Osteocyte (in vitro differentiated cells): ENCODE measurements at places on chromosomes 7 and 10. TPM values are rescaled to one million over a fixed set of nuclear protein-coding genes. Genes with fewer than 3 reads are reported as not detected.

DNA sequence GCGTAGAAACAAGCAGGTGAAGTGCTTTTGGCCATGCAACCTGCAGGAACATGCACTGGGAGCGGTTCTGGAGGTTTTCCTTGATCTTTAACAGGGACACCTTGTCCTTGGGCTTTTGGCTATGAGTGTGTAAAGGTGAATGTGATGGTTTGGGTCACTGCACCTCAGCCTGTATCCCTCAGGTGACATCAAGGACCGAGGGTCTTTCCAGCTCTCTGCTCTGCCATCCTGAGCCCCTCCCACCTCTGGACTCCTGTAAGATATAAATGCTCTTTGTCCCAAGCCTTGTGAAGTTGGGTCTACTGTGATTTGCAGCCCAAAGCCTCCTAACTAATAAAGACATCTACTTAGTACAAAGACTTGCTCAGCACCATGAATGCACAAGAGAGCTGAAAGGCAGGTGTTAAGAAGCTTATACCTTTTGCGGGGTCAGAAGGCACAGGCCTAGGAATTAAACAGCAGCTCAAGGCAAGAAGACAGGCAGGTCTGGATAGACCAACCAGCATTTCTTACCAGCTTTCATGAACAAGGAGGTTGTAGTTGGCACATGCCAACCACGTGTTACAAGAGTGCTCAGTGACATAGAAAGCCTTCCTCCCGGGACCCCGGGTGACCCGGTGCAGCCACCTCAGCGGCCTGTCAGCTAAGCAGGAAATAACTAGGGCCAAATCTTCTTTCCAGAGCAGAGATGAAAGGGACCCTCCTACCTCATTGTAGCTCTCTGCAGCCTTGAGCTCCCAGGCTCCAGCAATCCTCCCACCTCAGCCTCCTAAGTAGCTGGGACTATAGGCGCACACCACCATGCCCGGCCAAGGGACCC, 89.9 kb downstream of the CARD11 start:
- no peak for DNase-seq
- H3K27ac ChIP-seq: no peak overlapping the region
- H3K4me1 ChIP-seq: peaks cover 5% of the 10 kb centered on the region
- no peak overlapping the region for H3K4me3 ChIP-seq
- peaks cover 15% of the 10 kb centered on the region for H3K27me3 ChIP-seq

- H3K4me3 ChIP-seq: no peak overlapping the region
- H3K36me3 ChIP-seq: no peaks in the 10 kb centered on the region
- peaks cover 45% of the 10 kb centered on the region for H3K27me3 ChIP-seq
Measured at GRCh38 chr10:75754096-75754831, 322.8 kb downstream of the LRMDA start.

DNA sequence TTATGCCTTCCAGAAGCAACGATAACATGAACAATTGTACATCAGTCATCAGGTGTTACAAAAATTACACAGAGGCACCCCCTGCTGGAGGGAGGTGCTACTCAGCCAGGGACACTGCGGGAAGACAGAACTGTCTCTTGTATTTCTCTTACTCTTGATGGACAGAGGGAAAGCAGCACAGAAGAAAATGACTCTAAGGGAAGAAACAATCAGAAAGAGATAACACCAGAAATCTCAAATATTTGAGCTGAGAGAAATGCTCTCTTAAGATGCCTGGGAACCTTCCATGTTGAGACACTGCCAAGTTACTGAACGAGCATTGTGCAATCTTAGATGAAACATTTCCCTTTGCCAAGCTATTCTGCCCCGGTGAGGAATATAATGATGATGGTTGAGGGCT, 227.6 kb upstream of the NPSR1 start:
- no peak for DNase-seq
- no peak overlapping the region for H3K4me3 ChIP-seq
- H3K36me3 ChIP-seq: no peaks in the 10 kb centered on the region
- no peaks in the 10 kb centered on the region for H3K4me1 ChIP-seq
- no peak overlapping the region for H3K27ac ChIP-seq

- no peaks in the 10 kb centered on the region for H3K4me1 ChIP-seq
- no peak overlapping the region for H3K27ac ChIP-seq
- DNase-seq: no peak
- H3K36me3 ChIP-seq: peaks cover 12% of the 10 kb centered on the region
Measured at GRCh38 chr7:93350338-93350737, 118.2 kb downstream of the VPS50 start.

- H3K4me3 ChIP-seq: no peak overlapping the region
- no peak for DNase-seq
- H3K36me3 ChIP-seq: peaks cover 5% of the 10 kb centered on the region
- peak overlapping the region; percentile 69 for H3K27ac ChIP-seq
- H3K27me3 ChIP-seq: no peaks in the 10 kb centered on the region
Measured at GRCh38 chr7:2175514-2175913, 57.2 kb downstream of the MAD1L1 start.

- H3K36me3 ChIP-seq: no peaks in the 10 kb centered on the region
- no peak overlapping the region for H3K27ac ChIP-seq
- H3K4me1 ChIP-seq: no peaks in the 10 kb centered on the region
Measured at GRCh38 chr10:75657351-75657750, 225.9 kb downstream of the LRMDA start.

DNA sequence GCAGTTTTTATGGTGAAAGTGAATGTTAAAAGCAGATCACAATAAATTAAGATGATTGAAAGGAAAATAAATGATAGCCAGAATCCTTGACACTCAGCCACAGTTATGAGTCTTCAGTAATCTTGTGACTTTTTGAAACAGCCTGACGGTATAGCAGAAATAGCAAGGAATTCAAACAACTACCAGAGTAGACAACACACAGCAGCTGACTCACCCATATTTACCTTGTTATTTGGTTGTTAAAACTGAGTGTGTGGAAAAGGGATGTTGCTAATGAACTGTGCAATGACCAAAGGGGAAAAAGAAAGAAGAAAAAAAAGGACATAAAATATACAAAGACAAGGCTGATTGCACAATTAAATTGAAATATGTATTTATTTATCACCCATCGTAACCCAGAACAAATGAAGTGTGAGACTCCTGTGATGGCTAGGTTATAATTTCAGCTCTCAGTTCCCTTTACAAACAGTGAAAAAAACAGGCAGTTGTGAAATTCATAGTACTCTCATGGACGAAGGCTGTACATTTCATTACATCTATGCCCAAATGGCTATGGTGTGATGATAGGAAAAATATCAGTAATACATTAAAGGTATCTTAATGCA, 1023.0 kb upstream of the SORCS1 start:
- H3K27ac ChIP-seq: no peak overlapping the region
- no peak for DNase-seq
- no peaks in the 10 kb centered on the region for H3K4me1 ChIP-seq
- H3K36me3 ChIP-seq: no peaks in the 10 kb centered on the region

- H3K27ac ChIP-seq: no peak overlapping the region
- DNase-seq: no peak
- H3K27me3 ChIP-seq: peaks cover 2% of the 10 kb centered on the region
- no peaks in the 10 kb centered on the region for H3K36me3 ChIP-seq
- H3K4me3 ChIP-seq: no peak overlapping the region
Measured at GRCh38 chr7:34471844-34472243, 186.2 kb upstream of the NPSR1 start.

The GBX1 gene
- not detected in 2 replicates for total RNA-seq

The LEP gene
- total RNA-seq: not detected in 2 replicates

The CHCHD3 gene
- total RNA-seq: 47.4 and 53.5 TPM in 2 replicates

The COL17A1 gene
- total RNA-seq: not detected in 2 replicates

The CYP26C1 gene
- 0.08 TPM in 1 of 2 replicates, not detected in the other for total RNA-seq

The CAV1 gene
- total RNA-seq: 492 and 502 TPM in 2 replicates

The VAX1 gene
- total RNA-seq: 3.2 and 4.0 TPM in 2 replicates

The RELN gene
- total RNA-seq: 0.19 and 0.52 TPM in 2 replicates

The LRRC18 gene
- not detected in 2 replicates for total RNA-seq
